ENCODE measurements at places on chromosomes 11 and 22. TPM values are rescaled to one million over a fixed set of nuclear protein-coding genes. Genes with fewer than 3 reads are reported as not detected.

DNA sequence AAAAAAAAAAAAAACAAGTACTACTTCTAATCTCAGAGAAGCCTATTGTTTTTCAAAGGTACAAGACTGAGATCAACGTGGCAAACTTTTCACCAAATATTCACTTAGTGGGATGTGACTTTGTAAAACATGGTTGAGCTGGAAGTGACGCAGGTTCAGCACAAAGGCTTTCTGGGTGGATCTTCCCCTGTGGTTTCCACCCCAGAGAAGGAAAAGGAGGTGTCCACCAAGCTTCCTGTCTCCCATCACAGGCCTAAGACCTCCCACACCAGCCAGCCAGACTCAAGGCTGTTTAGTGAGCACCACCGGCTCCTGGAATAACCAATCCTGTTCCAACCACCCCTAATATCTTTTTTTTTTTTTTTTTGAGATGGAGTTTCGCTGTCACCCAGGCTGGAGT, 5.7 kb downstream of the TMEM184B start:
- no peak for DNase-seq

- no peak for DNase-seq
Measured at GRCh38 chr22:48700566-48701295, 1126.9 kb downstream of the BRD1 start.

GRCh38 chr11:1652026-1652425, 22.5 kb downstream of the KRTAP5-5 start:
- no peak for DNase-seq

The SCARF2 gene
- total RNA-seq: 39.9 TPM
